ENCODE measurements at places on chromosomes 1 and 21. TPM values are rescaled to one million over a fixed set of nuclear protein-coding genes. Genes with fewer than 3 reads are reported as not detected.

GRCh38 chr1:8010080-8010664 lies 15.9 kb downstream of the ERRFI1 start:
- DNase-seq: no peak

- DNase-seq: no peak
Measured at GRCh38 chr1:26787381-26787705, 407 bp upstream of the PIGV start.

DNA sequence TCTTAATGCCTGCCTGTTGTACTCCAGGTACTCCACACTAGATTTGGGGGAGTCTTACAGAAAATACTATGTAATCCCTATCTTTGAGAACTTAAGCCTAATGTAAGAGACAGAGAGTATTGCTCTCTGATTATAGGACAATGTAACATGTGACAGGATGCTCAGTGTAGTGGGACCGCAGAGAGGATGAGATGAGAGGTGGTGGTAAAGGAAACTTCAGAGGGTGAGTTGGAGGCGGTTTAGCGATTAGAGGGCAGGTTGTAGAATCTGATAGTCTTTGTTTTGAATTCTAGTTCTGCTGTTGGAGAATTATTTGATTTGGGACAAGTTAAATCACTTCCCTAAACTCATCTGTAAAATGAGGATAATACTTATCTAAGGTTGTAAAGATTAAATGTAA lies 5.4 kb downstream of the SOAT1 start:
- DNase-seq: no peak

The LGR6 gene
- total RNA-seq: 4.2 TPM

The WNT3A gene
- not detected for total RNA-seq

The GCSAML gene
- 0.89 TPM for total RNA-seq

The HLX gene
- 2.6 TPM for total RNA-seq

The EFCAB7 gene
- total RNA-seq: 3.9 TPM

Data from mucosa of descending colon (tissue), 3 donors.